ENCODE measurements at places on chromosomes 1 and 21.

- no peak for DNase-seq
Observed at GRCh38 chr1:201383647-201384405, 6.3 kb upstream of the TNNT2 start.

GRCh38 chr1:77546890-77547289, 135.6 kb downstream of the ZZZ3 start:
- DNase-seq: no peak

GRCh38 chr1:152667648-152668047, 4.5 kb downstream of the LCE2D start:
- DNase-seq: no peak

DNA sequence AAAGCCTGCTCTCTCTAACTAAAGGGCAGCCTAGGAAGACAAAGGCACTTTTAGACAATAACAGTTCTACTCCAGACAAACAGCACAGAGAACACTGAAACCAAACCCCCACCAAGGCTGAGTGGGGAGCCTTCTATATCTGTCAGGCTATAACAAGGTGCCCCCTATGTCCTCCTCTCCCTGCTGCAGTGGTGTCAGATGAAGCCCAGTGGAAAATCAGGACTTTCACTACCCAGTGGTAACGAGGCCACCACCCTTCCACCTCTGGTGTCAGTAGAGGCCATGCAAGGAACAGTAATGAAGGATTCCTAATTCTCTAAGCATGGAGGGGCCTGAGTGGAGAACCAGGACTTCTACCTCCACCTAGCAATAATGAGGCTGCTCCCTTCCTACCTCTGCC, 83.7 kb downstream of the ZSWIM5 start:
- DNase-seq: no peak

GRCh38 chr1:182702826-182703524, 18.6 kb upstream of the RGS8 start:
- no peak for DNase-seq

GRCh38 chr21:45443595-45444181, 38.7 kb downstream of the COL18A1 start:
- no peak for DNase-seq

- DNase-seq: no peak
Observed at GRCh38 chr1:179034720-179035119, 9.0 kb downstream of the FAM20B start.

All from iPS-NIHi11 (cell line).